ENCODE measurements at places on chromosomes 13 and 19.

DNA sequence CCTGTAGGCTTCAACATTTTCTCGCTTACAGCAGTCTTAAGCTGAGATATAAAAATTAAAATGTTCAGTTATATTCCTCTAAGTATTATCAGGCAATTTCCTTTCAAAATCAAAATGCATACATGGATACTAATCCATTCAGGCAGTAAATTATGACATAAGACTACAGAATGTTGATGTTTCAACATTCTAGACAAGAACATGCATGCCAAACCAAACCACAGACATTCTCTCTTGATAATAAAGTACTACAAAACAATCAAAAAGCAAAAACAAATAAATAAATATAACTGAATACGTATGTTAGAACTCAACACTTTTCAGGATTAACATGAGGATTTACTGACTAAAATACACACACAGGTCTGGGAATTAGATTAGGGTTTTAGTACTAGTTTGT lies 7.7 kb downstream of the DIS3 start:
- no peak for DNase-seq

DNA sequence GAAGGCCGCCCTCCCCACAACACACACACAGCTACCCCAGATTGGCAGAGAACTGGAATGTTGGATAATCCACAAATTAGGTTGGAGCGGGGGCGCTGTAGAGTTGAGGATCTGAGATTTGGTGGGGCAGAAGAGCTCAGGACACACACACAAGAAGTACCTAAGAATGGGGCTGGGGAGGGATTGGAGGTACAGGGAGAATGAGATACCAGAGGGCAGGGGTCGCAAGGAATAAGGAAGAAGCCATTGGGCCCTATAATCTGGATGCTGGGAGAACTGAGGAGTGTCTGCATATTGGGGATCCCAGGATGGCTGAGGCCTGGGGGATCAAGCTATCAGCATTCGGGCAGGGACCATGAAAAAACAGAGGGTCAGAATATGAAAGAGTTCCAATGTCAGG lies 11.5 kb downstream of the SYT3 start:
- no peak for DNase-seq

DNA sequence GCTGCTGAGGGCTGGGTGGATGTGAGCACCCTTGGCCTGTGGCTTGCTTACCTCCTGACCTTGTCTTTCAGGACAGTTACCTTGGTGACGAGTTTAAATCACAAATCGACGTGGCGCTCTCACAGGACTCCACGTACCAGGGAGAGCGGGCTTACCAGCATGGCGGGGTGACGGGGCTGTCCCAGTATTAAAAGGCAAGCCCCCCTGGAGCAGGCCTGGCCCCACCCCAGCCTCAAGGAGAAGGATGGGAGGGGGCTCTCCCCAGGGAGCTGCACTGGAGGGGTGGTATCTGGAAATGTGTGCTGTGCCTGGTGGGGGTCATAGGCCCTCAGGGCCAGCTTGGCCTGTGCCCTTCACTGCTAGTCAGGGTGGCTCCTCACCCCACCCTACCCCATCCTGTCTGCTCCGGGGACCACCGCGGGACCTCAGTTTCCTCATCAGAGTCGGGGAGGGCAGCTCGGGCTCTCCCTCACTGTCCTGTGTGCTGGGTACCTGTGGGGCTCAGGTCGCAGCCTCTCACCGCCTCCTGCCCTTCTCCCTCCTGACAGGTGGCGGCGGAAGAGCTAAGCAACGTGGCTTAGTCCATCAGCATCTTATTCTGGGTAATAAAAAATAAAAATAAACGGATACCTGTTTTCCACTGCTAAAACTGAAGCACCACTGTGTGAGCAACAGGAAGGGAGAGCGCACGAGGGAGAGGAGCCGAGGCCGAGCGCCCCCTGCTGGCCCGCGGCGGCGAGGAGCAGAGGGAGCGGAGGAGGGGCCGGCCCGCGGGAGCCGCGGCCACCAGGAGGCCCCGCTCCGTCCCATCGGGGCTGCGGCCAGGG lies 29.8 kb downstream of the CERS1 start:
- no peak for DNase-seq

GRCh38 chr19:30341611-30342201 lies 30.5 kb upstream of the ZNF536 start:
- no peak for DNase-seq

DNA sequence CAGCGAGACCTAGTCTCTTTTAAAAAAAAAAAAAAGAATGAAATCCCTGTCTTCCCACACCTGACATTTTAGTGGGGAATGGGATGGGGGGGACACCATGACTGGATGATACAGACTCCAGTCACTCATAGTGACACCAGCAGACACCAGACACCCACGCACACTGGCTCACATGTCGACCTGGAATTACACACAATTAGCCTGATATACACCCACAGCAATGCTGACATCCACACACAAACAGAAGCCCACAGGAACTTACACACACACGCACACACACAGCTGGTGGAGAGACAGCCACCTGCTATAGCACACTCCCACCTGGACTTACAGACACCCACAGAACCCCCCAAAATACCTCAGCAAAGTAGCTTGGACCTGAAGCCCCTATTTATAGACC lies 8.3 kb upstream of the NANOS3 start:
- no peak for DNase-seq

DNA sequence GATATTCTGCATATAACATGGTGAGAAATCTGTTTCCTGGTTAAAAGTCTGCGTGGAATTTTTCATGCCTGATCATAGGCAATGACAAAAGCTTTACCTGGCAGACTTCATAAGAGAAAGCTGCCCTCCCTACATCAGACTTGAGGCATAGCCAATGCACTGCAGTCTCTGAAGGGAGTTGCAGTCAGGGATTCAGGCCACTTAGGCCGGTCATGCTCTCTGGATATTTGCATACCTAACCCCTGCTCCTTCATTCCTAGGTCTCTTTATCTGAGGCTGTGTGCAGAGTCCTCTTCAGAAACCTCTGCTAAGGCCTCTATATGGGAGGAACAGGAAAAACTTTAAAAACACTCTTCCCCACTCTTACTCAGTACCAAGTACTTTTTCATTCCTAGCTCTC lies 287.4 kb downstream of the PCDH17 start:
- DNase-seq: no peak

DNA sequence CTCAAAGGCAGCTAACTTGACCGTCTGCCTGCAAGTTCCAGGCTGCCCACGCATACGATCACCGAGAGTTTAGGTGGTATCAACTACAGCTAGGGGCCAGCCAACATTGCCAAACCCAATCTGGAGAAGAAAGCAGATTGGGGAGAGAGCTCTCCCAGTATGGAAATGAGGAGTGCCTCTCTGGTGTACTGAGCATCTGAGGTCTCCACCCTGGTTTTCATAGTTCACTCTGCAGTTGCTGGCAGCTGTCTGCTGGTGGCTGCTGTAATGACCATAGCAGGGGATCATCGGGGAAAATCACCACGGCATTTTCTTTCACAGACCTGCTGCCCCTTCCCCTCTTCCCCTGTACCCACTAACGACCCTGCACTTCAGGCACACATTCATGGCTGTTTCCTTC lies 201.7 kb downstream of the NUFIP1 start:
- no peak for DNase-seq

DNA sequence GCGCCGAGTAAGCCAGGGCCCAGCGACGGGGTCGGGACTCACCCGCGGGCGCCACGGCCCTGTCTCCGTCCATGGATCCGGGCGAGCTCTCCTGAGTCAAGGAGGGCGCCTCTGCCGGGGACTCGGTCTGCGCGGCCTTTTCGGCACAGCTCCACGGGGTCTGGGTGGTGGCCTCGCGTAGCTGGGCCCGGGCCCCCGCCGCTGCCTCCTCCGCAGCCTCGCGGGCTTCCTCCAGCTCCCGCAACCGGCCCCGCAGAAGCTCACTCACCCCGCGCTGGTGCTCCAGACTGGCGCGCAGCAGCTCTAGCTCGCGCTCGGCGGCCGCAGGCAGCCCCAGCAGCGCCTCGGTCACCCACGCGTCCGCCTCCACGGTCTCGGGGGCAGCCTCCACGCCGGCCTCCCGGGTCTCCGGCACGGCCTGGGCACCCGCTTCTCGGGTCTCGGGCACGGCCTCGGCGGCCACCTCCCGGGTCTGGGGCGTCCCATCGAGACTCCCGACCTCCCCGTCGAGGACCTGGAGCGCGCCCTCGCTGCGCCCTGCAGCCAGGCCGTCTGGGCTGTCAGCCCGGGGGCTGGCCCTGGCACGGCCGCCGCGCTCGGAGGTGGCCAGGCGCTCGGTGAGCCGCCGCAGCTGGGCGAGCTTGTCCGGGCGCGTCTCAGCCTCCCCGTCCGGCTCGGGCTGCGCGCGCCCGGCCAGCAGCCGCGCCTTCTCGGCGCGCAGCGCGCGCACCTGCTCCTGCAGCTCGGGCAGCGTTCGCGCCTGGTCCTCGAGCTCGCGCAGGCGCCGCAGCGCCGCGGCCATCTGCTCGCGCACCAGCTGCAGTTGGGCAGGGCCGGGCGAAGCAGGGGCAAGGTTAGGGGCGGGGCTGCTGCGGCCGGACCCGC lies 8.4 kb downstream of the KANK3 start:
- DNase-seq: no peak

GRCh38 chr13:112835344-112835743 lies 133.7 kb upstream of the MCF2L start:
- DNase-seq: no peak

GRCh38 chr13:48852911-48853727 lies 122.6 kb upstream of the FNDC3A start:
- DNase-seq: no peak

DNA sequence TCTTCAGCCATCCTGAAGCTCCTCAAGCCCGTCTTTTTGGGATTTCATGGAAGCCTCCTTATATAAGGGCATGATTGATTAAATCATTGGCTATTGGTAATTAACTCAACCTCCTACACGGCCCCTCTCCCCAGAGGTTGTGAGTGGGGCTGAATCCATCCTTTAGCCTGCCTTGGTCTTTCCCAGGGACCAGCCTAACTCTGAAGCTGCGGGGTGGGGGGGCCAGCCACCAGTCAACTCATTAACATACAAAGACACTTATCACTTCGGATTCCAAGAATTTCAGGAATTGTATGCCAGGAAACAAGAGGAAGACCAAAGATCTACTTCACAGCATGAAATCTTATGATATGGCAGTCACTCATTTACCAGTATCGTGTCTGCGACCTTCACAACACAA lies 9.9 kb downstream of the COL4A1 start:
- no peak for DNase-seq

- no peak for DNase-seq
Observed at GRCh38 chr19:30171795-30172612, 200.2 kb upstream of the ZNF536 start.

GRCh38 chr13:108270442-108270841 lies 924 bp downstream of the TNFSF13B start:
- DNase-seq: no peak

- no peak for DNase-seq
Observed at GRCh38 chr13:21039097-21039800, 22.1 kb downstream of the LATS2 start.

- no peak for DNase-seq
Observed at GRCh38 chr13:40350283-40350992, 316.0 kb downstream of the FOXO1 start.

DNA sequence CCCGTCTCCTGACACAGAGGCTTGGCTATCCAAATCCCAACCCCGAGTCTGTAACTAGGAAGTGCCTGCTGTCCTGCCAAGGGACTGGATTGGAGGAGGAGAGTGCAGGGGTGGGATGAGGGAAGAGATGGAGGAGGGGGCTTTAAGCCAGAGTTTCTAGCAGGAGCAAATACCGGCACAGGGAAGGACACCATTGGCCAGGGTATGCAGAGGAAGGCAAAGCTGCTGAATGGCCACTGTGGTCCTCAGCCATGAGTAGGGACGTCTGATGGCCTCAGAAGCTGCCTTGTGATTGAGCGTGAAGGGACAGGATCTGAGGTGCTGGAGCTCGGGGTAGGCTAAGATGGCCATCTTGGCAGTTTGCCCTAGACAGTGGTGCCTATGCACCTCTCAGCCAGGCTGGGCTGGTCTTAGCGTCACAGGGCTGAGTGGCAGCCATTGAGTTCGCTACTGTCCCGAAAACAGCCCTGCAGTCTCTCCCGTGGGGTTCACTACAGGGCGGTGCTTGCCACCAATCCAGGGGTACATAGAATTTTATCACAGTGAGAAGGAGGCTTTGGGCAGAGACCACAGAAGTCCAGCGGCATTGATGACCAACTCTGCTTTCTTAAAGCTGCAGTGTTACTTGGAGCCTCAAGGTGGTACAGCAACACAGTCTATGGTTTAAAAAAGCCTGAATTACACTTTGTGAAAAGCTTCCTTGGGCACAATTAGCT lies 61.8 kb downstream of the AKAP11 start:
- no peak for DNase-seq

- DNase-seq: no peak
Observed at GRCh38 chr19:55700813-55701212, 25.8 kb downstream of the EPN1 start.

- no peak for DNase-seq
Observed at GRCh38 chr13:93225610-93226009, 997 bp upstream of the GPC6 start.

- no peak for DNase-seq
Observed at GRCh38 chr19:53034948-53035675, 9.4 kb upstream of the ERVV-2 start.

GRCh38 chr19:30263830-30264381 lies 108.3 kb upstream of the ZNF536 start:
- DNase-seq: no peak

- DNase-seq: no peak
Observed at GRCh38 chr19:10286803-10287737, at the start of gene ICAM4. Gene ICAM4 (plus strand): TSS chr19:10286955. CDS start chr19:10287013, 58 bp downstream.

DNA sequence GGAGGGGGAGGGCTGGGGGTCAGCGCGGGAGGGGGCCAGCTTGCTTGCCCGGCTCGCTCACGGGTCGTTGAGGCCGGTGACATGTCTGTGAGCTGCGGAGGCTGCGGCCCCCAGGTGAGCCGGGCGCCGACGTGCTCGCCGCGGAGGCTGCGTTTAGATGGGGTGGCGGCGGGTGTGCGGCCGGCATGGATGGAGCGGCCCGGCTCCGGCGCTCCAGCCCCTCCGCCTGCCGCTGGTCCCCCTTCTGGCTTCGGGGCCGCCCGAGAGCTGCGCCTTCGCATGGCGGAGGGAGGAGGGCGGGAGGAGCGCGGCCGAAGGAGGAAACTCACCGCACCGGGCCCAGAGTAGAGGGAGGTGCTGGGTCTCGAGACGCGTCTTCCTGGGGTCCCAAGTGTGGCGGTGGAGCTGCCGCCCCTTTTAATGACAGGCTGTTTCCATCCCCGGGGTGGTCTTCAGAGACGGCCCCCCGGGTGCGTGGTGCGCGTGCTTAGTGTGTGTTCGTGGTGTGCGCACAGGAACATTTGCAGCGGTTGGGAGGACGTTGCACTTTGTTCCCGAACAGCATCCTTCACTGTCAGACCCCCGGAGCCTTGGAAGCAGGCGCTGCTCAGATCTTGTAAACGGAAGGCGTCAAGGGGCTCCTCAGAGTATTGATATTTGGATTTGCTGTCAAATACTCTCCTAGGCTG lies at the start of gene AKAP11:
AKAP11 (plus strand) TSS at position 38 of the 689 bp plus-strand sequence. CDS start 14,197 bp downstream, outside the sequence.
- DNase-seq: no peak
